ENCODE measurements at places on chromosomes 12 and 14. TPM values are rescaled to one million over a fixed set of nuclear protein-coding genes. Genes with fewer than 3 reads are reported as not detected.

DNA sequence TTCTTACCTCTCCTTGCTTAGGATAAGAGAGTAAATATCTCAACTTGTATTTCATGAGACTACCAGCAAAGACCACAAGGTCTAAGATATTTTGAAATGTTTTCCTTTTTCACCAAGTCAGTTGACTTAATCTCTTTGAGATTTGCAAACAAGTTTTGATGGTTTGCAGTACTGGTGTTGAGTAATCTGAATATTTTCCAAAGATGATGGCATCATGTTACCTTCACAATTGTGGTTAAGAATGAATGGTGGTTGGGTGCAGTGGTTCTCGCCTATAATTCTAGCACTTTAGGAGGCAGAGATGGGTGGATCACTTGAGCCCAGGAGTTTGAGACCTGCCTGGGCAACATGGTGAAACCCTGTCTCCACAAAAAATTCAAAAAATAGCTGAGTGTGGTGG, 225.7 kb downstream of the TMTC2 start:
- H3K36me3 ChIP-seq: no peaks in the 10 kb centered on the region
- H3K27ac ChIP-seq: no peak overlapping the region
- DNase-seq: no peak
- H3K27me3 ChIP-seq: no peaks in the 10 kb centered on the region
- no peak overlapping the region for H3K4me3 ChIP-seq

KRT83 gene
- not detected for total RNA-seq

DNA sequence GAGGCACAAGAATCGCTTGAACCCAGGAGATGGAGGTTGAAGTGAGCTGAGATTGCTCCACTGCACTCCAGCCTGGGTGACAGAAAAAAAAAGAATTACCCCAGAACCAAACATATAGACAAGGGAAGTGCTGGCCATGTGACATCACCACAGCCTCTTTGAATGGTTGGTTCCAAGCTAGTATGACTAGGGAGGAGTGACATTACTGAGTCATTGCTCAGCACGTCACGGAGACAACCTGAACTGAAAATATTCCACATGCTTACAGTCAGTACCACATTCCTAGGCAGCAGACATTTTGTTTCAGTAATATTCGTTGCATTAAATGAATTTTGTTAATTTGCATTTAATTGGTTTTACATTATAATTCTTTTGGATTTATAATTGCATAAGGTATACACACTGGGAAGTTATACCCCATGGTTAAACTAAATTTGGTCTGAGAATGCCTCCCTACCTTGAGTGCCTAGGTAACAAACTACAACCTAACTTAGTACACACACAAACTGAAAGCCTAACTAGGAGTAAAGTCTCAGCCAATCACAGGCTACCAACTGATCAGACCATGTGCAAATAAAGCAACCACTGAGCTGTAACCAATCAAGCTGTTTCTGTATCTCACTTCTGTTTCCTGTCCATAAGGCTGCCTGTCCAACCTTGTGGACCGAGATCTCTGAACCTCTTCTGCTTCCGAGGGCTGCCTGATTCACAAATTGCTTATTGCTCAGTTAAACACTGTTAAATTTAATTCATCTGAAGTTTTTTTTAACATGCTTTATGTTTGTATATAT, 164.4 kb downstream of the CAND1 start:
- H3K36me3 ChIP-seq: no peaks in the 10 kb centered on the region
- H3K4me3 ChIP-seq: no peak overlapping the region
- H3K27ac ChIP-seq: no peak overlapping the region
- no peaks in the 10 kb centered on the region for H3K27me3 ChIP-seq

DNA sequence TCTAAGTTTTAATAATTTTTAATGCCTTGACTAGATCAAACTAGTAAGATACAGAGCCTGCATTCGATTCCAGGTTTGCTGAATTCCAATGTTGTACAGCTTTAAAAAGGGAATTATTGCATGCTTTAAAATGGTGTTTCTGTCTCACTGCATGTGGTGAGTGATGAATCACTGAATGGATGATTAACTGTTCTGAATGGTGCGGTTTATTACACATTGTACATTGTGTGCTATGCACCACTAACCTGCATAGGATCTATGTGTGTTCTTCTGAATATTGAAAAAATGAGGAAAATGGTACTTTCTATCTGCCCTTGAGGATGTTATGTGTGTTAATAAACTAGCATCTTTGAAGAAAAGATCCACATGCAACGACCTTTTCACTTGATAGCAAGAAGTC, 231.7 kb downstream of the NRXN3 start:
- no peak overlapping the region for H3K27ac ChIP-seq
- H3K4me3 ChIP-seq: no peak overlapping the region
- no peak for DNase-seq
- peaks cover 9% of the 10 kb centered on the region for H3K27me3 ChIP-seq
- H3K4me1 ChIP-seq: no peaks in the 10 kb centered on the region
- no peaks in the 10 kb centered on the region for H3K36me3 ChIP-seq

- H3K27me3 ChIP-seq: no peaks in the 10 kb centered on the region
- H3K4me3 ChIP-seq: peak overlapping the region; percentile 48
- peaks cover 27% of the 10 kb centered on the region for H3K36me3 ChIP-seq
- peaks cover 88% of the 10 kb centered on the region for H3K4me1 ChIP-seq
- peak; percentile 75 for DNase-seq
Measured at GRCh38 chr12:47190271-47190750, 110.6 kb upstream of the AMIGO2 start.

ACVRL1 gene
- not detected for total RNA-seq

- no peak overlapping the region for H3K4me3 ChIP-seq
- no peaks in the 10 kb centered on the region for H3K4me1 ChIP-seq
- no peak overlapping the region for H3K27ac ChIP-seq
- peaks cover 14% of the 10 kb centered on the region for H3K27me3 ChIP-seq
- peak; percentile 44 for DNase-seq
Measured at GRCh38 chr12:7374423-7375144, 69.4 kb downstream of the CD163L1 start.

DNA sequence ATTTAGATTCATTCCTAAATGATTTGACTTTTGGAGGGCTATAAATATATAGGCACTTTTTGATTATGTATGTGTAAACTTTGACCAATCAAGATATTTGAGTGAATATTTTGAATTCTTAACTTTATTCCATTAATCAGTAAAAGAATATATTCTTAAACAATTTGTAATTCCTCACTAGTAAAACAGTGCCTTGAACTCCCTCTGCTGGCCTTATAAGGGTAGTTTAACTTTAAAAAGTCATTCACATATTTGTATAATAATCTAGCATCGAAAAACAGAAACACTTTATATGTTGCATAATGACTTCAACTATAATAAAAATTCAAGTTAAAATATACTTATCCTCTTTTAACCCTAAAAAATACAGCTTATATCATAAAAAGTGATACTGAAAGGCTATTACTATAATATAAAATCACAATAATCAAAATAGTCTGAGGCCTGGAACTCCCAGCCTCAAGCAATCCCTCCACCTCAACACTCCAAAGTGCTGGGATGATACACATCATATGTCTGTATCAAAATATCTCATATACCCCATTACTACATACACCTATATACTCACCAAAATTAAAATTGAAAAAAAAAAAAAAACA, 31.2 kb downstream of the CCDC59 start:
- H3K27ac ChIP-seq: no peak overlapping the region
- no peaks in the 10 kb centered on the region for H3K4me1 ChIP-seq
- no peak overlapping the region for H3K4me3 ChIP-seq

GRCh38 chr14:91624757-91625156, 107.1 kb downstream of the CATSPERB start:
- no peak overlapping the region for H3K27ac ChIP-seq
- H3K27me3 ChIP-seq: no peaks in the 10 kb centered on the region
- no peaks in the 10 kb centered on the region for H3K36me3 ChIP-seq
- H3K4me3 ChIP-seq: no peak overlapping the region
- H3K4me1 ChIP-seq: no peaks in the 10 kb centered on the region
- DNase-seq: no peak

DNA sequence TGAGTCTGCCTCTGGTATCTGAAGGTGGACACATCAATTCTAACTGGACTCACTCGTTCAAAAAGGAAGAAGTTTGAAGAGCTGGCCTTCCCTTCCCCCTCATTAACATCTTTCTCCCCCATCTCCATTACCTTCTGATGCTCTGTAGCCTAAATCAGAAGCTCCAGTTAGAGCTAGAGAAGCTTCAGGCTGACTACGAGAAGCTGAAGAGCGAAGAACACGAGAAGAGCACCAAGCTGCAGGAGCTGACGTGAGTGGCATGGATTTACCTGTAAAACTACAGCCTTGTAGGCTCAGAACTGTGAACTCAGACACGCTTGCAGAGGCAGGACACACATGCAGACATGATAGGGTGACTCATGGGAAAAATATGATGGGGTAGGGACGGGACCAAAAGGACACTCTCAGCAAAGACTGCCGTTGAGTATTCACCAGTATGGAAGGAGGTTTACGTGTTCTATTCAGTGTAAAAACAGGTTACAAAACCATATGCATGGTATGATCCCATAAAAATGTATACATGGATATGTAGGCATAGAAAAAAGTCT, 14.3 kb upstream of the PIP4K2C start:
- H3K4me1 ChIP-seq: no peaks in the 10 kb centered on the region
- DNase-seq: no peak
- H3K27me3 ChIP-seq: no peaks in the 10 kb centered on the region

- peaks cover 2% of the 10 kb centered on the region for H3K27me3 ChIP-seq
- no peak for DNase-seq
- peaks cover 4% of the 10 kb centered on the region for H3K4me1 ChIP-seq
- H3K4me3 ChIP-seq: no peak overlapping the region
- H3K27ac ChIP-seq: no peak overlapping the region
Measured at GRCh38 chr14:32038876-32039275, 38.2 kb upstream of the ARHGAP5 start.

GRCh38 chr12:7113389-7113871, 4.4 kb upstream of the C1RL start:
- H3K27me3 ChIP-seq: no peaks in the 10 kb centered on the region
- peak; percentile 58 for DNase-seq
- no peak overlapping the region for H3K4me3 ChIP-seq
- peaks cover 8% of the 10 kb centered on the region for H3K36me3 ChIP-seq
- H3K4me1 ChIP-seq: peaks cover 9% of the 10 kb centered on the region

CLEC2A gene
- total RNA-seq: not detected

DNA sequence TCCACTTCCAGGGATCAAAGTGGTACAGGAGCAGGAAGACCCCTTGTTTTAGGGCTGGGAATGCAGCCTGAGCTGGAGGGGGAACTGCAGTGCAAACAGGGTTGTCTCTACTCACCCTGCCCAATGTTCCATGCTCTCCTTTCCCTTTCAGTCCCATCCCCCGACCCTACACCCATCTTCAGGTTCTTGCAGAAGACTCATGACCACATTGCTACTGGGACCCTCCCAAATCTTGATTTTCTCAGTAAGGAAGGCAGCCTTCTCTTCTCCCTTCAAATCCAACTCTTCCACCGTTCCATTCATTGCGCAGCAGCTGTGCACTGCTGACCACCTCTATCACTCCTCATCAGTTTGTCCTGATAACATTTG, 1.9 kb downstream of the SERPINA11 start:
- H3K4me1 ChIP-seq: no peaks in the 10 kb centered on the region
- H3K27me3 ChIP-seq: peaks cover 21% of the 10 kb centered on the region
- H3K27ac ChIP-seq: no peak overlapping the region
- no peak overlapping the region for H3K4me3 ChIP-seq
- no peaks in the 10 kb centered on the region for H3K36me3 ChIP-seq

EML5 gene
- 3.8 TPM for total RNA-seq

DNA sequence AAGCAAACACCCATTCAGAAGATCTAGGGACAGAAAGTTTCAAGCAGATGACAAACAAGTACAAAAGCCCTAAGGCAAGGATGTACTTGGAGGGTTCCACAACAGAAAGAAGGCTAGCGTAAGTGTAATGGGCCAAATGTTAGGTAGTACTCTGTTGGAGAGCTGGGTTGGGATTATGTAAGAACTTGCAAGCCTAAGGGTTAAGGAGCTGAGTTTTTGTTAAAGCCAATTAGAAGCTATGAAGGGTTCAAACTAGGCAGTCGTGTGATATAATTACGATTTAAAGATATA, 41.4 kb downstream of the HECTD1 start:
- H3K4me3 ChIP-seq: no peak overlapping the region
- no peak for DNase-seq
- H3K27ac ChIP-seq: no peak overlapping the region
- H3K27me3 ChIP-seq: no peaks in the 10 kb centered on the region
- H3K4me1 ChIP-seq: no peaks in the 10 kb centered on the region
- peaks cover 36% of the 10 kb centered on the region for H3K36me3 ChIP-seq

DNA sequence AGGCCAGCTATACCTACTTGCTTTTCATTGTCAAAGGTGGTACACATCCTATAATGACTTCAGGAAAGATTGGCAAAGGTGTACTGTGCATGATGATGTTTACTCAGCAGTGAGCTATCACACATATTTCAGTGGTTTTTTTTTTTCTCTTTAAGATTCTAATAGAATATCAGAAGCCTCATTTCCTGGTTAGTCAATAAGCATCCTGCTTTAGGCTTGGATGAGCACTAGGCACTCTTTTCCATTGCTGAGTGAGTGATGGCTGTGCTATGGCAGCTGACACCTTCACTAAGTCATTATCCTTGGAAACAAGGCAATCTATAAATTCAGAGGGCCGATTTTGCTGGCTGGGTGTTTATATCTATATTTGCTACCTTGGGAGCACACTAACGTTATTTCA, 161.1 kb upstream of the RASSF8 start:
- no peak overlapping the region for H3K4me3 ChIP-seq
- H3K27ac ChIP-seq: no peak overlapping the region

GRCh38 chr12:124736115-124737039, 127.3 kb downstream of the SCARB1 start:
- no peak overlapping the region for H3K4me3 ChIP-seq
- no peaks in the 10 kb centered on the region for H3K27me3 ChIP-seq
- no peaks in the 10 kb centered on the region for H3K36me3 ChIP-seq

DICER1 gene
- 42.3 TPM for total RNA-seq

CD4 gene
- 155 TPM for total RNA-seq

GRCh38 chr12:64323476-64324225, 66.9 kb downstream of the C12orf56 start:
- H3K4me1 ChIP-seq: peaks cover 2% of the 10 kb centered on the region
- H3K4me3 ChIP-seq: no peak overlapping the region
- H3K27me3 ChIP-seq: no peaks in the 10 kb centered on the region
- no peak for DNase-seq
- no peaks in the 10 kb centered on the region for H3K36me3 ChIP-seq
- H3K27ac ChIP-seq: no peak overlapping the region

- H3K27ac ChIP-seq: no peak overlapping the region
- no peak overlapping the region for H3K4me3 ChIP-seq
- peaks cover 11% of the 10 kb centered on the region for H3K4me1 ChIP-seq
- H3K36me3 ChIP-seq: no peaks in the 10 kb centered on the region
- DNase-seq: no peak
- no peaks in the 10 kb centered on the region for H3K27me3 ChIP-seq
Measured at GRCh38 chr12:67430708-67431335, 161.7 kb downstream of the CAND1 start.

GRCh38 chr12:104701756-104702155, 245.0 kb downstream of the CHST11 start:
- no peak overlapping the region for H3K4me3 ChIP-seq
- H3K27me3 ChIP-seq: no peaks in the 10 kb centered on the region
- H3K27ac ChIP-seq: no peak overlapping the region
- peaks cover 36% of the 10 kb centered on the region for H3K4me1 ChIP-seq

NKX2-8 gene
- total RNA-seq: not detected

SOX5 gene
- not detected for total RNA-seq

Data from activated naive CD4-positive, alpha-beta T cell treated with anti-CD3 and anti-CD28 coated beads for 36 hours (primary cell).